IMR-90 (cell line): ENCODE measurements at places on chromosomes 6 and 20.
A peak's percentile ranks its signal among the peaks of the same experiment; 100 is the strongest.

- DNase-seq: peak; percentile 67
These were observed 27.2 kb downstream of the DSE start for GRCh38 chr6:116397914-116398313.

- no peak for DNase-seq
These were observed 3.3 kb upstream of the TAGAP start for GRCh38 chr6:159047891-159048685.

DNA sequence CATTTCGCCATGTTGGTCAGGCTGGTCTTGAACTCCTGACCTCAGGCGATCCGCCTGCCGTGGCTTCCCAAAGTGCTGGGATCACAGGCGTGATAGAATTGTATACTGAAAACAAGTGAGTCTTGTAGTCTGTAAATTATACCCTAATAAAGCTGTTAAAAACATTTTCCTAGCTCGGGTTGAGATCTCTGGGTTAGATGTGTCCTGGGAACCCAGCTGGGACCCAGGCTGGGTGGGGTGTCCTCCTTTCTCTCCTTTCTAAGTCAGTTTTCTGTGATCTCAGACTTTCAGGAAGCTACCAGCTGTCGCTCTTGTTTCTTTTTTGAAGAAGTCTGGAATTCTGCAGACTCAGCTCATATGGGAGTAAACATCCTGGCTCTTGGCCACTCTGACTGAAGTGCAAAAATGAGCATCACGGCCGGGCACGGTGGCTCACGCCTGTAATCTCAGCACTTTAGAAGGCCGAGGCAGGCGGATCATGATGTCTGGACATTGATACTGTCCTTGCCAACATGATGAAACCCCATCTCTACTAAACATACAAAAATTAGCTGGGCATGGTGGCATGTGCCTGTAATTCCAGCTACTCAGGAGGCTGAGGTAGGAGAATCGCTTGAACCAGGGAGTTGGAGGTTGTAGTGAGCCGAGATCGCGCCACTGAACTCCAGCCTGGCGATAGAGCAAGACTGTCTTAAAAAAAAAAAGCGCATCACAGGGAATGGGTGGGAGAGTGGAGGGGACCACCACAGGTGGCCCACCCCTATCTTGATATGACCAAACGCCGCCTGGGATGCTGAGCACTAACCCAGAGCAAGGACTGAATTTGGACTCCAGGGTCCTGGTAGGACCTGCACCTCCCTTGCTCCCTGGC lies 9.9 kb upstream of the PCIF1 start:
- peak; percentile 61 for DNase-seq

DNA sequence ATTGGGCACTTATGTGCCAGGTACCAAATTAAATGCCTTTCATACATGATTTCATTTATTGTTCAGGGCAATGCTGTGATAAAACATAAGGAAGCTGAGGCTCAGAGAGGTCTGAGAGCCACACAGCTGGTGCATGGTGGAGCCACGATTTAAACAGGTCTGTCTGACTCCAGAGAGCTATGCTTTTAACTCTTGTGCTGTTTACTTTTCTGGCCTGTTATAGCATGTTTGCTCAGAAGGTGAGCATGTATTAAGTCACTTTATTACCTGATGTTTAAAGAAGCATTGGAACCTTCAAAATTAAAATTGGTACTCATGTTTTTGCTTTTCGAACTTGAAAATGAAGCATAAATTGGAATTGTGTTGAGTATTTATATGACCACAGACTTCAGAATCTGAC lies 26.8 kb downstream of the MCM8 start:
- DNase-seq: no peak

DNA sequence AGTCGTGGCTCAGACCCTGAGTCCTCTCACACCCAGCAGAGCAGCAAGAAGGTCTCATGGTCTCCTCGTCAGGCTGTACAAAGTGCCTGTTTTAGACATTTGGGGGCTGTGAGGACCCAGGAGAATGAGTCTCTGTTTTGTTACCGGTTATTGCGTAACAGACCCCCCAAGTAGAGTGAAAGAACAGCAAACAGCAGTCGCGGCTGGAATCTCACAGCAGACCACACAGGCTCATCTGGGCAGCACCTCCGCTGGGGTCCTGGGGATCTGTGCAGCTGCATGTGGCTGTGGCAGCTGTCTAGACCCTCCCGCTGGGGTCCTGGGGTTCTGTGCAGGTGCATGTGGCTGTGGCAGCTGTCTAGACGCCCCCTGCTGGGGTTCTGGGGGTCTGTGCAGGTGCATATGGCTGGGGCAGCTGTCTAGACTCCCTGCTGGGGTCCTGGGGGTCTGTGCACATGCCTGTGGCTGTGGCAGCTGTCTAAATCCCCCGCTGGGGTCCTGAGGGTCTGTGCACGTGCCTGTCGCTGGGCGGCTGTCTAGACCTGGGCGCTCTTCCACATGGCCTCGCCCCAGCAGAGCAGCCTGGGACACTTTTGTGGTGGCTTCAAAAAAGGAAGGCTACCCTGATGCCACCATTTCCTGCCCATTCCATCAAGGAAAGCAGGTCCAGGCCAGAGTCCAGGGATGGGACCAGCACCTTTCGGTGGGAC lies 24.7 kb downstream of the ENTPD6 start:
- DNase-seq: no peak

DNA sequence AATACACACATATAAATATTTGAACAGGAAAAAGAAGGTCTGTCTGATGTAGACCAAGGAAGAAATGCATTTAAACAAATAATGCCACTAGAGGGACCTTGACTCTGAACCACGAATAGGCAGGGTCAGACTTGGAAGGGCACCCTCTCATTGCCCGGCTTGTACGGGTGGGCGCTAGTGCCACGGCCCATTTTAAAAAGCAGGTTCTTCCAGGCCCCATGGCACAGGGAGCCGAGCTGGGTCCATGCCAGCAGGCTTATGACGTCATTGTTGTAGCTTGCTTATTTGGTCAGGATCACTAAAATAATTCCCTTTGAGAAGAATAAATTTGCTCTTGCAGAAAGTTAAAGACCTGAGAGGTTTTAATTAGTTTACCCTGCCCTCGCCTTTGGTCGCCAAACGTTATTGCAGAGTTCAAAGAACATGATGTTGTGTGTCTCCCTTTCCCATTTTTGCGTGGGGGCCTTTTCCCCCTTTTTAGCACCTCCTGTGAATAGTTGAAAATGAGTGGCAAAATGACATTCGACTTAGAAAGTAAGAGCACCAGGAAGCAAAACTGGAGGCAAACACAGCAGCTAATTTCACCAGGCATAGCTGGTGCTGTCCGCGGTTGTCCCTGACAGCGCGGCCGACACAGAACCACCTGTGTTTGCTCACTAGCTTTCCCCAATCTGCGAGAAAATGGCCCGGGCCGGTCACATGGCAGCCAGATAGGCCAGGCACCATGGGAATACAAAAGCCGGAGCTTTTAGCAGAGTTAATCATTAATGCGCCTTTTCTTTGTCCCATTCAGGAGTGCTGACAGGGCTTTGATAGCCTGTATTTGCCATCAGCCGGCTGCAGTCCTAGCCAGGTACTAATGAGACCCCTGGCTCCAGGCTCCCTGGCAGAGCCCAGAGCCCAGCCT lies 93.8 kb downstream of the FOXA2 start:
- DNase-seq: no peak

DNA sequence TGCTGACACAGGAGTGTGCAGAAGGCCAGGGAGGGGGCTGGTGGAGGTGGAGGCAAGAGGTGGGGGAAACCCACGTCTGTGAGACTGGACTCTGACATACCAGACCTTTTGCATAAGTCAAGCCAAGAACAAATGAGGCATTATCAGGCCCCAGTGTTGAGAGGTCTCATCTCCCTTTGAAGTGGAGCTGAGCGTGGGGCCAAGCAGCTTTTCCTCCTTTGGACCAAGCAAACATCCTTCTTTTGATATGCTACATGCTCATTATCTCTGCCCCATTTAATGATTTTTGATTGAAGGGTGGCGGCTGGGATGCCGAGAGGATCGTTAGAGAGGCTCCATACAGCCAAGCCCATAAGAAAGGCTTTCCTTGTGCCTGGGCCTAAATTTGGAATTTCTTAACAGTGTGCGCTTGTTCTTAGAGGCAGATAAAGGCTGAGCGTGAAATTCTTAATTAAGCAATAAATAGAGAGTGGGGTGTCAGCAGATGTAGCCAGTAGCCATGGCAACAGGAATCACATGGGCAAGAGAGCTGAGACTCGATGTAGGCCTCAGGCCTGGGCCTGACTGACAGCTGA lies 244.5 kb downstream of the PKHD1 start:
- no peak for DNase-seq

DNA sequence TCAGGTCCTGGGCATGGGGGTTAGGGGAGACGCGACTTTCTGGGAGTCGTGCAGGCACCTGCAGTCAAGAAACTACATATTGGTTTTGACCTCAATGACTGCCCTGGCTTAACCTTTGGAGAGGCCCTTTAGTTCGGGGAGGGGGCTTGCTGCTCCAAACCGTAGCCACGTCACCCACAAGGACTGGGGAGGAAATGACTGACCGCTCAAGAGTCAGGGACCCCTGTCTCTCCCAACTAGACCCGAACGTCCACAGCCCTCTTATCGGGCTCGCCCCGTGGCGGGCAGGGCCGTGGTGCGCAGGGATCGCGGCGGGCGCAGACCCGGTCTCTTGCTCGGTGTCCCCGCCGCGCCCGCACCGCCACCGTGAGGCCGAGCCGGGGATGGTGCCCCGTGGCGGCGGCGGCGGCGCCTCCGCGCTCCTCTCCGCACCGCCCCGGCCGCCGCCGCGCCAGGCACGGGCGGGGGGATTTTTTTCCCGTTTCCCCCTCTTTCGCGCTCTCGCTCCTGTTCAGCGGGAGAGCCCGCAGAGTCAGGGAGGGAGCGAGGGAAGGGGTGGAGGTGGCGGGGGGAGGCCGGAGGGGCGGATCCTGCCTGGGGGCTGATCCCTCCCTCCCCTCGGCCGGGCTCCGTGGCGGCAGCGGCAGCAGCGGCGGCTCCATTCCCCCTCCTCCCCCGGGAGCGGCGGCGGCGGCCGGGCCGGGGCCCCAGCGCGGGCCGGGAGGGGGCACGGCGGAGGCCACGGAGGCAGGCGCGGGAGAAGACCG lies at the start of gene BRPF3:
Gene BRPF3, plus strand, starts transcription at position 632 of the 767 bp plus-strand sequence. CDS start 3,579 bp downstream, outside the sequence.
- DNase-seq: peak; percentile 67

DNA sequence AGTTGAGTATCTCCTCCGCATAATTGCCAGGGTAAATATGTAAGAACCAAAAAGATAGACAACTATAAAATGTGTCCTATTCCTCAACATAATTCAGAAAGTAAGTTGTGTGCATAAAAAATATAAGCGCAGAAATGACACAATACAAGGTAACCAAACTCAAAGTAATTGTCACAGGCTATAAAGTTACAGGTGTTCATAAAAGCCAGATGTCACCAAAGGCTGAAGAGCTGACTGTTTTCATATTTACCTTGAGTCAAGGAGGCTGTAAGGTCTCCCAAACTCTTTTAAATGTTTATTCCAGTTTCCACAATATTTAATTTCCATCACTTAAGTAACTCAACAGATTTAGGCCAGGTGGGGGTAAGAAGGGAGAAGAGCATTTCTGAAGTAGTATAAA lies 192.2 kb upstream of the MARCKS start:
- DNase-seq: no peak

DNA sequence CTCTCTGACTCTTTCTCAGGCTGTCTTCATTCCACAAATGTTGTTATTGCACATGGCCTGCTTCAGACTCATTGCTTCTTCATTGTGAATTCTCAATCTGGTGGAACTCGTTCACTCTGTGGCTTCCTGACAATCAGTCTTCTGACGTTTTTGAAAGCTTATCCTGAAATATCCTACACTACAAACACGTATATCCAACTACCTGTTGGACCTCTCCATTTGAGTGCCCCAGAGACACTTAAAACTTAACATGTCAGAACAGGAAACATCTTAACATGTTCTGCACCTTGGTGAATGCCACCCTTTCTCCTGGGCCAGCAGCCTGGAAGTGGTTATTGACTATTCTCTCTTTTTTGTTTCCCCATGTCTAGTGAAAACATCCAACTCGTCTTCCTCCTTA lies 50.8 kb downstream of the AIG1 start:
- no peak for DNase-seq

- DNase-seq: no peak
These were observed 3.6 kb downstream of the MAPK13 start for GRCh38 chr6:36133912-36134311.

DNA sequence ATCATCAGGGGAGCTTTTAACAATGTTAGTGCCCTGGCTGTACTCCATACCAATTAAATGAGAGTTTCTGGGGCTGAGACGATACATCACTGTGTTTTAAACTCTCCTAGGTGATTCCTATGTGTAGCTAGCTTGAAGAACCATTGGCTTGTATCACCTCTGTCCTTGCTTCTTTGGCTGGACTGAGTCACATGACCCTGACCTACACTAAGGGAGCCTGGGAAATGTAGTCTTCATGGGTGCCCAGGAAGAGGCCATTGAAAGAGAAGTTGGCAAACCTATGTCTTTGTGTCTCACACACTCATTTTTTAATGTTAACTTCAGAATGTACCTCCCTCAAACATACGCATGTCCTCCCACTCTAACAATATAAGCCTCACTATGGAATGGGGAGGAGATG lies 506.6 kb downstream of the DHX35 start:
- no peak for DNase-seq

GRCh38 chr6:24931296-24931695 lies 4.5 kb downstream of the RIPOR2 start:
- peak; percentile 40 for DNase-seq

DNA sequence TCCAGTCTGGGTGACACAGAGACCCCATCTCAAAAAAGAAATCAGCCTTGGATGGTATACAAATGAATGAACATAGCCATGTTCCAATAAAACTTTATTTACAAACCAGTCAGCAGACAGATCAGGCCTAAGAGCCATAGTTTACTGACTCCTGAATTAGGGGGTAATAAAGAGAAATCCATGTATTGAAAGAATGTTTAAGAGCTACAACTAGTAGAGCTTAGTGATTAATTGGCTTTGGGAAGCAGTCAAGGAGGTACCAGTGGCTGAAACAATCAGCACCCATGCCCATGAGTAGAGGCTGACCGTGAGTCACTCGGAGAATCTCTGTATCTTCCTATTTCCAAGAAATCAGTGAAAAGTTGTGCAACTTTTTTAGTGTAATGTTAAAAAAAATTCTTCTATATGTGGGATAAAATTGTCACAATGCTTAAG lies 223.6 kb upstream of the RREB1 start:
- DNase-seq: no peak

DNA sequence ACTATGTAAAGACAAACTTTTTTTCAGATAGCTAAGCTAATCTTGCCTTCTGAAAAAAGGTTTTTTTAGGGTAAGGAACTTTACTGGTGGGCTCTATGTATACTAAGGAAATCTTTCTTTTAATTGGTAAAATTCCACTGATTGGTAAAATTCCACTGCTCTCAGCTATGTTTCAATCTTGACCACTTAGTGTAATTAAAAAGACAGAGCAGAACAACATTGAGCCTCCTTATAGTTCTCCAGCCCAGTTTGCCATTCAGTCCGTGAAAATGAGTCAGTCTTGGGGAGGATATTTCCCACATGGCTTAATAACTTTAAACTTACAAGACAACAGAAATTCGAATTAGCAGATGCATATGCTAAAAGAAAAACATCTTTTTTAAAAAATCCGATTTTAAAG lies 92.7 kb downstream of the EYA4 start:
- no peak for DNase-seq

DNA sequence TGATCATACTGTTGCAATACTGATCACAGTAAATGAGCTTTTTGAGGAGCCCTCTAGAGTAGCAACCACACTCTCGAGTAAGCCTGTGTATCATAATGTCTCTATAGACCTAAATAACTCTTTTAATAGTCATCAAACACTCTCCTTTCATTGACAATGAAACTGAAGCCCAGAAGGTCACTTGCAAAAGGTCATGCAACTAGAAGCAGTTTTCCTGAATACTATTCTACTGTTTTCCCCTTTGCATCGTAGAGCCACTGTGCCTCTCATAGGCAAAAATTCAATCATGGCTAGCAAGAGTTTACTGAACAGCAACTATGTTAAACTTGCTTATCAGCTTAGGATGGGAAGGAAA lies 105.3 kb downstream of the HIVEP2 start:
- no peak for DNase-seq
